Hematopoietic multipotent progenitor cell treated with erythropoietin and hydrocortisone succinate and interleukin-3 and kit ligand, for 4 days (in vitro differentiated cells): ENCODE measurements at places on chromosomes 1 and 21.
A peak's percentile ranks its signal among the peaks of the same experiment; 100 is the strongest.

GRCh38 chr21:16072737-16073136, 343.0 kb downstream of the USP25 start:
- DNase-seq: no peak

DNA sequence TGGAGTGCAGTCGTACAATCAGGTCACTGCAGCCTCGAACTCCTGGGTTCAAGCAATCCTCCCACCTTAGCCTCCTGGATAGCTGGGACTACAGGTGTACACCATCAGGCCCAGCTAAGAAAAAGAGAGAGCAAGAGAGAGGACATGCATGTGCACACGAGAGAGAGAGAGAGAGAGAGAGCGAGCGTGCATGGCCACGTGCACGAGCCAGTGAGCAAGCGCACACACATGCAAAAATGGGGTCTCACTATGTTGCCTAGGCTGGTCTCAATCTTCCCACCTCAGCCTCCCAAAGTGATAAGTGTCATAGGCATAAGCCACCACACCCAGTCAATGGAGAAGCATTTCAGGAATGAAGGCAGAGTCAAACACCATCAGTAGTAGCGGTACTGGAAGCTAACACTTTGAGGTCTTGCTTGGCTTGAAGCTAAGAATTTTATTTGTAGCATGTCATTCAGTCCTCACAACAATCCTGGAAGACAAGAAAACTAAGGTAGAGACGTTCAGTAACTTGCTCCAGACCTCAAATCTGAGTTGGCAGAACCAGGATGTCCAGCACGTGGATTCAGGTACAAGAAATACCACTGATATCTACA, 14.5 kb downstream of the GNB1 start:
- DNase-seq: no peak

DNA sequence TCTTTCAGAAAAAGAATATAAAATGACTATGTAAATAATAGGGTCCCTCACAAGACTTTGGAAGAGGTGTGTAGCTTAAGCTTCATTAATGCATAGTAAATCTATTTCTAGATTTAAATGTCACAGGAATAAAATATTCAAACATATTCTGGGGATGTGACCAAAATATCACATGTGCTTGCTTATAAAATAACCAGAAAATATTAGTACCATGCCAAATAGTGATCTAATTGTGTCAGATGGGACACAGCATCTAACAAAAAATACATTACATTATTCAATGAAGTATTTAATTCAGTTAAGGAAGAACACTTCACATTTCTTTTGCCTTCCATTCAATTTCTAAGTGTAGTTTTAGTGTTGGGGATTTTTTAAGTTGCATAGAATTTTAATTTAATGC, 179.5 kb downstream of the LRRC40 start:
- no peak for DNase-seq

GRCh38 chr1:210898473-210898872, 235.5 kb downstream of the KCNH1 start:
- DNase-seq: no peak

GRCh38 chr1:201614262-201615015, 75.5 kb downstream of the NAV1 start:
- DNase-seq: peak; percentile 57

DNA sequence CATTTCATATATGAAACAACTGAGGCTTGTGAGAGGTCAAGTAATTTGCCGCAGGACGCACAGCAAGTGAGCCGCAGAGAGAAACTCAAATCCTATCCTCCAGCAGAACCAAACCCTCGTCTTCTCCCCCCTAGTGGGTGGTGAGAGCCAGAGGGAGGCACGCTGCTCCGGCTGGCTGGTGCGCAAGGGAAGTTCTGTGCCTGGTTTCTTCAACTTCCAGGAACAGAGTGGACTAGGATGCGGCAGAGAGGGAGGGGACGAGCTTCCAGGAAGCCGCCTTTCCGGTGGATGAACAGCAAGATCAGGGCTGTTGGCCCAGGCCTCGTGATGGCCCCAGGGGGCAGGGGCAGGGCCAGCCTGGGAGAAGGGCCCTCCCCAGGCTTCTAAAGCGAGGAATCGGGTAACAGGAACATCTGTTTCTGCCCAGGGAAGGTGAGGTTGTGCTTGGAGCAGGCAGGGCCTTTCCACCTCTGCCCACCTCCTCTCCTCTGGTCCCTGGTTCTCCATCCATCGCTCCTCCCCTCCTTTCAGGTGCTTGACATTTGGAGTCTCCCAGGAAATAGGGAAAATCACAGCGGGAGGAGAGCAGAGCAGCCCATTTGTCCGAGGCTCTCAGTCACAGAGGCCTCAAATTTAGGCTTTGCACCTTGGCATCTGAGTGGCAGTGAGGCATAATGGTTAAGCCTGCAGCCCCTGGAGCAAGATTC, 16.8 kb upstream of the PDIK1L start:
- DNase-seq: no peak

DNA sequence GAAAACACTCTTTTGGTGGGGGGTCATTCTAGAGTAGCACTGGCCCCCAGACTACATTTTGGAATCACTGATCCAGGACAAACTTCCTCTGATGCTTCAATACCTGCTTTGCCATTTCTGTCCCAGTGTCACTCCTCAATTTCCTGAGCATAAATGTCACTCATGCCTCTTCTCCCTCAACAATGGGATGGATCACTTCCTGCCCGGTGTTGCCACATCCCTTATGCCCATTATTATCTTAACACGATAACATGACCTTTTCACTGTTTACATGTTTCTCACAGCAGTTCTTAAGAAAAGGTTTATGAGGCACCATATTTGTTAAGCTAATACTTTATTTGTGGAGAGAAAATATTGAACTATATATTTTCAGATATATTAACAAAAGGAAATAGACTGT, 3.9 kb upstream of the ITLN1 start:
- no peak for DNase-seq

GRCh38 chr1:66283622-66284041, 250.3 kb upstream of the SGIP1 start:
- no peak for DNase-seq

GRCh38 chr1:145982010-145982723, 14.2 kb downstream of the TXNIP start:
- no peak for DNase-seq

DNA sequence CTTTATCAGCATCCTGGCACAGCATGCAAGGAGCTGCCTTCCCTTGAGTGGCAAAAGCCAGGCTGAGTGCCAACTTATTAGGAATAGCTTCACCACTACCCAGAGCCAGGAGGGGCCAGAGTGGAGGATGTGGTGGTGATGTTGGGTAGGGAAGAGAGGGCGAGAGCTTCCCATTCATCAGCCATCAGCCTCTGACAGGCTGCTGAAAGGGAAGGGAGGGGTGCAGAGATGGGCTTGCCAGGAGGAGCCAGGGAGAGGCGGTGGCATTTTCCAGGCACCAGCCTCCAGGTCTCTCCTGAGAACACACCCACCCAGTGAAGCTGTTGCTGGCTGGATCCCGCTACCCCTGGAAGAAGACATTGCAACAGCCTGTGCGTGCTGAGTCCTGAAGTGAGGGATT, 168.5 kb downstream of the ACTL8 start:
- no peak for DNase-seq

DNA sequence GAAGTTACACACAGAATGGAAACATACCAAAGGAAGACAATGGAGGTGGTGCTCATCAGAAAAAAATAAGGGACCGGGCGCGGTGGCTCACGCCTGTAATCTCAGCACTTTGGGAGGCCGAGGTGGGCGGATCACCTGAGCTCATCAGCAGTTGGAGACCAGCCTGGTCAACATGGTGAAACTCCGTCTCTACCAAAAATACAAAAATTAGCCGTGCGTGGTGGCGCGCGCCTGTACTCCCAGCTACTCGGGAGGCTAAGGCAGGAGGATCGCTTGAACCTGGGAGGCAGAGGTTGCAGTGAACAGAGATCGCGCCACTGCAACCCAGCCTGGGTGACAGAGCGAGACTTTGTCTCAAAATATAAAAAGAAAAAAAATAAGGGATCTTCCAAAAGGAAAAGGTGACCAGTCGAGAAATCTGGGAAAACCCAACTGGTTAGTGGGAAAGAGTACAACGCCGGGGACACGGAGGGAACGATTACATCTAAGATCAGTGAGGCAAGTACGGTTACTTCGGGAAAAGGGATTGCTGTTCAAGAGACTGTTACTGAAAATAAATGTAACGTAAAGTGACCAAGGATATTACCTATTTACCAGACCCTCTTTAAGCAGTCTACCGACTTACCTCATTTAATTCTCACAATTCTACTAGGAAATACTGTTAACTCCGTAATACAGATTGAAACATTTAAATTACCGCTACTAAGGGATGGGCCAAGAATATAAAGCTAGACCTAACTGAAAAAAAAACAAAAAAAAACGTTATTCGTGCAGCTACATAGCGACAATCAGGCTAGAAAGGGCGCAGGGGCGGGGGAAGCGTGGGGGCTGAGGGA, 822 bp downstream of the CCT3 start:
- no peak for DNase-seq

- peak; percentile 81 for DNase-seq
Measured at GRCh38 chr21:44892536-44893277, 19.2 kb upstream of the PTTG1IP start.

GRCh38 chr21:38863843-38864363, 58.2 kb downstream of the ETS2 start:
- no peak for DNase-seq

- DNase-seq: no peak
Measured at GRCh38 chr1:71357708-71358107, 276.9 kb upstream of the ZRANB2 start.

- DNase-seq: no peak
Measured at GRCh38 chr1:23611601-23612327, 52.5 kb upstream of the ID3 start.

GRCh38 chr1:171814692-171815091, 26.6 kb upstream of the DNM3 start:
- no peak for DNase-seq

DNA sequence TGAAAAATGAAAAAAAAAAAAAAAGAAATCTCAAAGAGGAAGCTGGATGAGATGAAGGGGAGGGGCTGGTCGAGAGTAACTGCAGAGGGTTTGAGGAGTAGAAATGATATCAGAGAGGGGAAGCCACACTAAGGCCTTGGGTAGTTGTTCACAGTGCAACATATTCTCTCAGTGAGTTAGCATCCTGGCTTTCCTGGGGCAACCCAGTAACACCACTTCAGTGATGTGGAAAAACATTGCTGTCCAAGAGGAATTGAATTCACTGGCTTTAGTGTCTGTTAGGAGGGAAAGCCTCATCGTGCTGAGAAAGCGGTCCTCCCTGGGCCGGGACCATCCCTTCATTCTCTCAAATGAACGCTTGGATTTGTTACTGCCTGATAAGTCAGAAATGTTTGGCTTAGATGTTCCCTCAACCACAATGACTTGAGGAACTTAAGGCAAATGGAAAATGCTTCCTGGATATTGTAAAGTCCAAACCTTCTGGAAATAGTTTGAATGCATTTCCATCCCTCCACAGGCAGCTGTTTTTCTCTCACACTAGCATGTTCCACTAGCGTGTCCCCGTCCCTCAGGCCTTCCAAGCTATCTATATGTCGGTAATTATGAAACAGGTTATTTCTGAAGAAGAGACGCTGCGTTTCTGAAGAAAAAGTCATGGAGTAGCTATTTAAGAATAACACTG, 12.2 kb downstream of the TGFB2 start:
- peak; percentile 65 for DNase-seq

DNA sequence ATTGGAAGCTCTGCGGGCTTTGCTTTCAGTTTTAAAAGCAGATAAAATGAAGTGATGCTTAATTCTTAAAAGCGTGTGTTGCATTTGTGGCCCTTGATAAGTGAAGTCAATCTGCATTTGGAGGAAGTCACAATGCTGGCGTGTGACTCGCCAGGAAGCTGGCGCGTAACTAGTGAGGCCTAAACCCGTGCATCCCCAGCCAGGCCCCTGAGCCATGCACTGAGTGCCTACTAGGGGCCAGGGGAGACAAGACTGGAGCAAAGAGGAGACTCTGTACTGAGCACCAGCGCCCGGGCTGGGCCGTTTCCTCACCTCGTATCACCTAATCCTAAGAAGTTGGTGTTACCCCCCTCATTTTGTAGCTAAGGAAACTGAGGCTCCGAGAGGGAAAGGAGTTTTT, 4.6 kb upstream of the DDOST start:
- peak; percentile 59 for DNase-seq

GRCh38 chr1:187655104-187655503, 826.4 kb downstream of the PLA2G4A start:
- no peak for DNase-seq

GRCh38 chr1:152141971-152142584, 16.9 kb downstream of the RPTN start:
- DNase-seq: peak; percentile 76

GRCh38 chr1:180270530-180271271, 40.6 kb downstream of the LHX4 start:
- no peak for DNase-seq

- DNase-seq: no peak
Measured at GRCh38 chr1:234889643-234890042, 239.0 kb downstream of the TOMM20 start.

- no peak for DNase-seq
Measured at GRCh38 chr21:40453183-40453582, 393.8 kb downstream of the DSCAM start.

DNA sequence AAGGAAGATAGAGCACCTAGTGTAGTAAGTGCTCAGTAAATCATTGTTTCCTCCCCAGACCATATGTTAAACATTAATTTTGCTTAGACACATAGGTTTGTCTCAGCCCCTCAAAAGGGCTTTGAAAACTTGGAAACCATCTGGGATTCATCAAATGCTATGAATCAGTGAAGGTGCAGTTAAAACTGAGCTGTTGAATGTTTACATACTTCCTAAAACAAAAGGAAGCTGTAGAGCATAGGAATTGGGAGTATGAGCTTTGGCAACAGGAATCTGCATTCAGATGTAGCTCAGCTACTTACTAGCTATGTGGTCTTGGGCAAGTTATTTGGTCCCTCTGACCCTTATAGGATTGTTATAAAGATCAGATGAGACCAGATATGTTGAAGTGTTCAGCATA, 18.7 kb upstream of the PODN start:
- no peak for DNase-seq

GRCh38 chr1:30881319-30882181, 27.0 kb downstream of the SDC3 start:
- DNase-seq: no peak

- peak; percentile 80 for DNase-seq
Measured at GRCh38 chr1:229027622-229028182, 243.2 kb upstream of the RAB4A start.

DNA sequence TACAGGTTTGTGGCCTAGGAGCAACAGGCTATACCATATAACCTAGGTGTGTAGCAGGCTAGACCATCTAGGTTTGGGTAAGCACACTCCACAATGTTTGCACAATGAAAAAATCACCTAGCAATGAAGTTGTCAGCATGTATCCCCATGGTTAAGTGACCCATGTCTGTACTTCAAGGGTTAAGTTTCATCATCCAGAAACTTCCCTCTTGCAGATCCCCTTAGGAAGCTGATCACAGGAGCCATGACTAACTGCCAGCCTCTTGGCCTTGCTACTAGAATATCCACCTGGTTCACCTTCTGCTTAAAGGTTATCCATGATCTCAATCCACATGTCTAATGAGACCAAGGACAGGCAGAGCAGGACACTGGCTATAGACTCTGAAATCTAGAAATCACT, 3.5 kb upstream of the UBXN10 start:
- no peak for DNase-seq

- no peak for DNase-seq
Measured at GRCh38 chr1:26084091-26084561, 16.7 kb upstream of the TRIM63 start.
